Adrenal gland (tissue), 19 donors: ENCODE measurements at places on chromosomes 12 and 14.

DNA sequence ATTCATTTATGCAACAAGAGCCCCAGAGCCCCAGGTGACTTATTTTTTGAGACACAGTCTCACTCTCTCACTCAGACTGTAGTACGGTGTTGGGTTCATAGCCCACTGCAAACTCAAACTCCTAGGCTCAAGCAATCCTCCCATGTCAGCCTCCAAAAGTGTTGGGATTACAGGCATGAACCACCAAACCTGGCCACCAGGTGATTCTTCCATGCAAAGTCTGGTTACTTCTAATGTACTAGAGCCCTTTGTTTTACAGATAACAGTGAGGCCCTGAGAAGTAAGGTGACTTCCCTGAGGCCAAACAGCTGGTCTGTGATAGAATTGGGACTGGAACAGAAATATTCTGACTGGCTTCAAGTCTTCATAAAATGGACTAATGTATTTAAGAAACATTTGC lies 10.0 kb upstream of the KCNK10 start:
- no peaks in the 10 kb centered on the region for H3K36me3 ChIP-seq
- H3K27ac ChIP-seq = no peak overlapping the region
- no peaks in the 10 kb centered on the region for H3K4me1 ChIP-seq
- H3K4me3 ChIP-seq = no peak overlapping the region
- no peak for DNase-seq

- no peaks in the 10 kb centered on the region for H3K36me3 ChIP-seq
- H3K4me3 ChIP-seq = no peak overlapping the region
- no peaks in the 10 kb centered on the region for H3K27me3 ChIP-seq
Observed at GRCh38 chr14:77248666-77249065, 22.3 kb downstream of the NGB start.

DNA sequence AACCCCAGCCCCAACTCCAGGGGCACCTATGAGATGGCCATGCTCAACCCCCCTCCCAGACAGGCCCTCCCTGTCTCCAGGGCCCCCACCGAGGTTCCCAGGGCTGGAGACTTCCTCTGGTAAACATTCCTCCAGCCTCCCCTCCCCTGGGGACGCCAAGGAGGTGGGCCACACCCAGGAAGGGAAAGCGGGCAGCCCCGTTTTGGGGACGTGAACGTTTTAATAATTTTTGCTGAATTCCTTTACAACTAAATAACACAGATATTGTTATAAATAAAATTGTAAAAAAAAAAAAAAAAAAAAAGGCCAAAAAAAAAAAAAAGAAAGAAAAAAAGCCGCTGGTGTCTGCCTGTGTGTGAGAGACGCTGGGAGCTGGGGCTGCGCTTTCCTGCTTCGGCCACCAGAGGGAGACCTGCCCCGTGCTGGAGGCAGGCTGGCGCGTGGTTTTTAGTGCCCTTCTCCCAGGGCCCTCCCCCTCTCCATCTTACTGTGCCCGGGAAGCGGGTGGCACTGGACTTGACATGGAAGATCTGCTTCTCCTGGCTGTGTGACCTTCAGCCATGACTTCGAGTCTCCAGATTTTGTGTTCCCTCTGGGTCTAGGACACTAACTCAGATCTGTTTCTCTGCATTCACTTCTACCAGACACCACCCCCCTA lies 3.4 kb upstream of the NXPH4 start:
- no peaks in the 10 kb centered on the region for H3K36me3 ChIP-seq
- H3K27ac ChIP-seq = no peak overlapping the region
- H3K4me1 ChIP-seq = peaks cover 21% of the 10 kb centered on the region
- DNase-seq = peak; percentile 89
- H3K27me3 ChIP-seq = peaks cover 24% of the 10 kb centered on the region

DNA sequence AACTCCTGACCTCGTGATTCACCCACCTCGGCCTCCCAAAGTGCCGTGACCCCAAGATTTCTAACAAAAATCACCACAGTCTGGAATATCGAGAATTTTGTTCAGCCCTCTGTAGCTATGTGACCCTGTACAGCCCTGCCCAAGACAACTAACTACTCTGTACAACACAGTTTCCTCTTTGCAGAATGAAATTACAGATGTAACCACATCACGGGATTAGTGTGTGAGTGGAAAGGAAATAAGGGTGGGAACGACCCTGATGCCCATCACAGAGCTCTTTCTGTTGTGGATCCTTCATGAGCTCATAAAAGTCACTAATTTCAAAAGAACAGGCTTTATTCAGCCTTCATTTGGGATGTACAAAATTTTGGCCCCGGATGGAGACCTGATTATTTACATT lies 50.5 kb upstream of the KRR1 start:
- H3K36me3 ChIP-seq = no peaks in the 10 kb centered on the region
- no peaks in the 10 kb centered on the region for H3K4me1 ChIP-seq
- H3K27me3 ChIP-seq = no peaks in the 10 kb centered on the region
- no peak overlapping the region for H3K27ac ChIP-seq
- H3K4me3 ChIP-seq = no peak overlapping the region

GRCh38 chr14:46259536-46259935 lies 392.0 kb downstream of the RPL10L start:
- no peaks in the 10 kb centered on the region for H3K36me3 ChIP-seq
- DNase-seq = no peak
- no peak overlapping the region for H3K27ac ChIP-seq
- no peak overlapping the region for H3K4me3 ChIP-seq

DNA sequence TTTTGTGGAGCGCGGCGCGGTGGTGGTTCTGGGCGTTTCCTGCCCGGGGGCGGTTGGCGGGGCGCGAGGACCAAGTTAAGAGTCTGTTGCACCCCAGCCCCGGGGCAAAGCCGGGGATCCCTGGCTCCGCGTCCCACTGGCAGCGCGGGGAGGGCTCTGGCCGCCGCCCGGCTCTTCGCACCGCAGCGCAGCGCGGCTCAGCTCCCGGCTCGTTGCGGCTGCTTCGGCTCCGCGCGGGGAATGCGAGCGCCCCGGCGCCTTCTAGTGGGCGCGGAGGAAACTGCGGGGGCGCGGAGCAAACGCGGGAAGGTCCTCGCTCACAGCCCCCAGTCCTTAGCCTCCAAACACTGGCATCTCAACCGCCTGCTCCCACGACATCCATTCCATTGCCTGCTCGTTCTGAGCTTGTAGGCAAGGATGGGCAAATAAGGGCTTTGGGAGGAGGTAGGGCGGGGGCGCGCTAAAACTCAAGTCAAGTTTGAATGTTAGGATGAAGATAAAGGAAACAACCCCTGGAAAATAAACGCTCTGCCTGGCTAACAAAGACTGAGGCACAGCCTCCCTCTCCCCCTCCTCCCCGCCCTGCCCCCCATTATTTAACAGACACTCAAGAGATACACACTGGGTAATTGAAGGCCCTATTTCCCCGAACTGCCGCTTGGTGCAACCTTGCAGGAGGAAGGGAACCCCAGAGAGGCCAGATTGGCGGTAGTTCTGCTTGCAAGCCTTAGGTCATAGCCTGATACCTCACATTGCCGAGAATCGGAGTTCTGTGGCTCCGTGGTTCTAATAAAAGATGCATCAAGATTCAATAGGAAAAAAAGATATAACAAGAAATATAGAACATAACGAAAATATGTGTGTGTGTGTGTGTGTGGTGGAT lies at the start of gene B4GALNT1:
TSS of gene B4GALNT1 (minus strand) at position 244 of the 883 bp plus-strand sequence. CDS start 1,069 bp downstream, outside the sequence.
- H3K27ac ChIP-seq = no peak within 1 kb of the TSS
- peak within 1 kb of the TSS; percentile 13 for H3K4me3 ChIP-seq
- peaks cover 16% of the 10 kb centered on the region for H3K4me1 ChIP-seq
- DNase-seq = peak; percentile 54
- peaks cover 36% of the 10 kb centered on the region for H3K27me3 ChIP-seq

- H3K4me3 ChIP-seq = no peak overlapping the region
- no peak overlapping the region for H3K27ac ChIP-seq
- H3K36me3 ChIP-seq = no peaks in the 10 kb centered on the region
- H3K27me3 ChIP-seq = no peaks in the 10 kb centered on the region
- DNase-seq = no peak
Observed at GRCh38 chr12:131766382-131767107, 55.7 kb downstream of the SFSWAP start.

DNA sequence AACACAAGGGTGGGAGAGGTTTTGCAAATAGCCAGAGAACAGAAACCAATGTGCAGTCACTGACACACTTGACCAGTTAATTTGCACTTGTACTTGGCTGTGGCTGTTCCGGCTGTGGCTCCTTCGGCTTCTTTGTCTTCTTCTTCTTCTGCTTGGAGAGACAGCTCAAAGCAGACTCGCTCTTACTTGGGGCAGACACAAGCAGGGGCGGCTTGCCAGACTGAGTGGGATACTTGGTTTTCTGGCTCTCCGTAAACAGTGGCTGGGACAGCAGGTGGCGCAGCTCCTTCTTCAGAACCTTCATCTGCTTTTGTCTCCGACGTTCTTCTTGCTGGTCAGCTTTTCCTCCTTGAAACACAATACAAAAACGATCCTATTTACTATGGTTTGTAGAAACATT lies 25.0 kb downstream of the OTUB2 start:
- no peaks in the 10 kb centered on the region for H3K27me3 ChIP-seq
- no peak overlapping the region for H3K4me3 ChIP-seq
- H3K27ac ChIP-seq = peak overlapping the region; percentile 9
- H3K36me3 ChIP-seq = peaks cover 98% of the 10 kb centered on the region

DNA sequence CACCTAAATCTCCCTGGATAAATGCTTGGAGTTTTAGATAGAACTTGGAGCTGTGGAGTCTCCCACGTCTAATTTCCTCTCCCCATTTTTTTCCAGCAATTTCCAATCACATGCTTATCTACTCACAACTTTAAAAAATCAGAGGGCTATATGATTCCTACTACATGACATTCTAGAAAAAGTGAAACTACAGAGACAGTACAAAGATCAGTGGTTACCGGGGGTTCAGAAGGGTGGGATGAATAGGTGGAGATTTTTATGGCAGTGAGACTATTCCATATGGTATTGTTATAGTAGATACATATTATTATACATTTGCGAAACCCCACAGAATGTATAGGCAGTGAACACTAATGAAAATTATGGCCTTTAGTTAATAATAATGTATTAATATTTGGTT lies 35.5 kb downstream of the ATF7 start:
- H3K4me1 ChIP-seq = peaks cover 6% of the 10 kb centered on the region
- no peaks in the 10 kb centered on the region for H3K27me3 ChIP-seq
- H3K27ac ChIP-seq = no peak overlapping the region
- no peaks in the 10 kb centered on the region for H3K36me3 ChIP-seq
- no peak overlapping the region for H3K4me3 ChIP-seq

DNA sequence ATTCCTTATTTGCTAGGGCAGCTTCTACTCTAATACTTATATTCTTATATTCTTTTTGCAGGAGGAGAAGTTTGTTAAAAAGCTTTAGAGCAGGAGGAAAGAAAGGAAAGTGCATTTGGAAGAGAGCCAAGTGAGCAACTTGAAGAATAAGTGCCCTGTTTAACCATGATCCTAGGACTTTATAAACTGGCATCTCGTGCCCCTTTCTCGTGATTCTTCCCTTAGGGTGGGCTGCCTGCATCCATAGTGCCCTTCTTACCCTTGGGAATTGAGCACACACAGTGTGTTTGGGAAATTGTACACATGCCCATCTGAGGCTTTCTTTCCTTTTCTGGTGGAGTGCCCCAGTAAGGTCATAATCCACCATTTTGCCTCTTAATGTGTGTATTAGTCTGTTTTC lies 141.9 kb downstream of the NUBPL start:
- no peak for DNase-seq
- no peaks in the 10 kb centered on the region for H3K4me1 ChIP-seq
- H3K36me3 ChIP-seq = no peaks in the 10 kb centered on the region
- no peak overlapping the region for H3K4me3 ChIP-seq
- no peaks in the 10 kb centered on the region for H3K27me3 ChIP-seq

GRCh38 chr14:70671652-70672644 lies 30.2 kb downstream of the TTC9 start:
- H3K27me3 ChIP-seq = no peaks in the 10 kb centered on the region
- no peaks in the 10 kb centered on the region for H3K36me3 ChIP-seq
- no peak for DNase-seq
- no peaks in the 10 kb centered on the region for H3K4me1 ChIP-seq
- H3K4me3 ChIP-seq = no peak overlapping the region
- no peak overlapping the region for H3K27ac ChIP-seq

DNA sequence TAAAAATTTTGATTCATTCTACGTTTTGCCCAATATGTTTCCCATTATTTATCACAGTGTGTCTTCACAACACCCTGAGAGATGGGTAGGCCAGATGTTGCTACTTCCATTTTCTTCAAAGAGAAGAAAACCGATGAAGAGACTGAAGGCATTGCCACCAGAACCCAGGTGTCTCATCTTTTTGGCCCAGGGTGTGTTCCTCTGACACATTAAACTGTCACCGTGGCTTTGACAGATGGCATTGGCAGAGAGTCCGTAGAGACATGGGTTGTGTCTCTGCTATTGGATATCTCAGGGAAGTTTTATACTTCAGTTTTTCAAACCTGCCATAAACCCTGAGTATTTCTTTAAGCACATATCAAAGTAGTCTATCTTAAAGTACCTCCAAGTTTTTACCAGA lies 11.3 kb upstream of the NUDT4 start:
- no peak for DNase-seq
- H3K27ac ChIP-seq = no peak overlapping the region
- no peaks in the 10 kb centered on the region for H3K27me3 ChIP-seq
- no peaks in the 10 kb centered on the region for H3K4me1 ChIP-seq
- no peaks in the 10 kb centered on the region for H3K36me3 ChIP-seq
- H3K4me3 ChIP-seq = no peak overlapping the region

DNA sequence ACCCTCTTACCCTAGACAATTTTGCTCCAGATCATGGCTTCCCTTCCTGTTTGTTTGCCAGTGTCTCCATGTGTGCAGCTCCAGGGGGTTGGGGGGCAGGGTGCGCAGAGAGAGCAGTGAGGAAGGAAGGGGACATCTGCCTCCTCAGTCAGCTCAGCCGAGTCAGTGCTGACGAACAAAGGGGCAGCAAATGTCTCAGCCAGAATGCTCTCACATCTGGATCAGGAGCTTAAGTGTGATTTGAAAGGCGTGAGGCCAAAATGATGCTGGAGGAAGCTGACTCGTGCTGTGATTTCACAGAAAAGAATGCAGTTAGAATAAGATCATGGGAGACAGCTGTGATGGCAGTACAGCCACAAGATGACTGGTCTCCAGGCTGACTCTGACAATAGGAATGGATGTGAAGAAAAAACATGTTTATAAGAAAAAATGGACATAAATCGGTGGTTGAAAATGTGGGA lies 27.1 kb upstream of the CDK17 start:
- no peaks in the 10 kb centered on the region for H3K36me3 ChIP-seq
- no peaks in the 10 kb centered on the region for H3K27me3 ChIP-seq
- no peaks in the 10 kb centered on the region for H3K4me1 ChIP-seq
- DNase-seq = no peak
- no peak overlapping the region for H3K4me3 ChIP-seq
- no peak overlapping the region for H3K27ac ChIP-seq

- no peaks in the 10 kb centered on the region for H3K36me3 ChIP-seq
- no peak overlapping the region for H3K27ac ChIP-seq
- no peak for DNase-seq
- no peak overlapping the region for H3K4me3 ChIP-seq
- no peaks in the 10 kb centered on the region for H3K27me3 ChIP-seq
Observed at GRCh38 chr14:58444627-58445026, 17.1 kb downstream of the KIAA0586 start.
